T-helper 2 cell treated with Interferon-gamma antibody and Interleukin-4, amounts not matched to agents 100 ng/mL and 5 ng/mL, for 36 hours (primary cell): ENCODE measurements at places on chromosomes 6 and 20. TPM values are rescaled to one million over a fixed set of nuclear protein-coding genes. Genes with fewer than 3 reads are reported as not detected.

Gene GTSF1L
- 0.23 TPM in 1 of 2 replicates, not detected in the other for total RNA-seq

Gene TFAP2A
- 0.07 TPM in 1 of 2 replicates, not detected in the other for total RNA-seq

Gene NTSR1
- total RNA-seq, result 0.23 and 0.34 TPM in 2 replicates

Gene TGM3
- not detected in 2 replicates for total RNA-seq

Gene ARMC12
- total RNA-seq, result 0.86 and 0.91 TPM in 2 replicates
